ENCODE measurements at places on chromosomes 6 and 20.

DNA sequence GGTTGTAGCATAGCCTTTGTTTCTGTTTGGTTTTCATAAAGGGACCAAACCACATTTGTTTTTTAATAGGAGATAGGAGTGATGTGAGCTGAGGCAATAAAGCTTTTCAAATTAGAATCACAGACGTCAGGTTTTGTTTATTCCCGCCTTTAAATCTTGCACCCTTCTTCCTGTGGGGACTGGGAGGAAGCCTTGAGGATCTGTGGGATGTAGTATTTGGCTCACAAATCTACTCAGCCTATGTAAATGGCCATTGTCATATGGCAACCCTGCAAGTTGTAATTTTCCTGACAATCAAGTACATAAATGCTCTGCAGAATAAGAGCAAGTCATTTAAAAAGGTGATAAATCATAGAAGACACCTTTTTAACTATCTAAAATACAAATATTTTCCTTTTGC, 110.4 kb downstream of the ADGRG6 start:
- no peak for DNase-seq

DNA sequence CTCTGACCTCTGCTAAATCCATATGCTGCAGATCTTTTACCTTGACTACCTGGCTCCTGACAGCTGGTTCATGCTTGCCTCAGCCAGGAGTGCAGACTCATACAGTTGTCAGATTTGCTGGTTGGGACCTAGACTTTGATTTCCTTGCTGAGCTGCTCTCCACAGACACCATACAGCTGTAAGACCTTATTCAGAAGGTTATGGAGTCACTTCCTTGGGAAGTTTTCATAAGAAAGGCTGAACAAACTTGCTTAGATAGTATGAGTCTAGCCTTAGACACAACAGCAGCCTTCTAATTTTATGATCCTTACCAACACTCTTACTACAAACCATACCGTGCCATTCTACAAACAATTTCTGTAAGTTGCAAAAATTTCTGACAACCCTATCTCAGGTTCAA, 102.9 kb downstream of the EDN1 start:
- DNase-seq = no peak

DNA sequence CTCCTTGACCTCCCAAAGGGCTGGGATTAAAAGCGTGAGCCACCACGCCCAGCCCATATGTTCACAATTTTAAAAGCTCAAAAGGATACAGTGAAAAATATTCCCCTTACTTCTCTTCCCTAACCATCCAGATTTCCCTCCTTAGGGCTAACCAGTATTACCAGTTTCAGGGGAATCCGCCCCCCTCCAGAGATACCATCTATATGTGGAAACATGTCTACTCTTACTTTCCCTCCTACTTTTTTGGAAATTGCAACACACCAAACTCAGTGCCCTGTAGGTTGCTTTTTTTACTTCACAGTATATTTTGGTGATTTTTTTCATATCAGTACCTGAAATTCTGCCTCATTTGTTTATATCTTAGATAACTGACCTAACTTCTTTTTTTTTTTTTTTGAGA, 6.9 kb upstream of the RPL10A start:
- no peak for DNase-seq

DNA sequence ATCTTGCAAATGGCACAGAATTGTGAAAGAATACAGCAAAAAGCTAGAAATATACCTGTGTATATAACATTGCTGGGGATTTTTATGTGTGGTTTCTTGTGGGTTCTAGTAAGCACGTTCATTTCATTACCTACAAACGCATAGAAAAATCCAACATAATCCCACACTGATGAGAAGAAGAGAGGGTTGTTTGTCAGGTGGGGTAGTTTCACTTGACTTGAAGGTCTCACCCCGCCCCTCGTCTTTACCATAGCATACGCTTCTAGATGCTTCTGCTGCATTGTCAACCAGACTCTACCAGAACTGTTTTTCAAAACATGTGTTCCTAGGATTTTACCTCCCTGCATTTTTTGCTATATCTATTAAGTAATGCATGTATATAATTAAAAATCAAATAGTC, 284.1 kb upstream of the TAB2 start:
- DNase-seq = no peak

- no peak for DNase-seq
Measured at GRCh38 chr6:6592826-6593475, 4.4 kb downstream of the LY86 start.

DNA sequence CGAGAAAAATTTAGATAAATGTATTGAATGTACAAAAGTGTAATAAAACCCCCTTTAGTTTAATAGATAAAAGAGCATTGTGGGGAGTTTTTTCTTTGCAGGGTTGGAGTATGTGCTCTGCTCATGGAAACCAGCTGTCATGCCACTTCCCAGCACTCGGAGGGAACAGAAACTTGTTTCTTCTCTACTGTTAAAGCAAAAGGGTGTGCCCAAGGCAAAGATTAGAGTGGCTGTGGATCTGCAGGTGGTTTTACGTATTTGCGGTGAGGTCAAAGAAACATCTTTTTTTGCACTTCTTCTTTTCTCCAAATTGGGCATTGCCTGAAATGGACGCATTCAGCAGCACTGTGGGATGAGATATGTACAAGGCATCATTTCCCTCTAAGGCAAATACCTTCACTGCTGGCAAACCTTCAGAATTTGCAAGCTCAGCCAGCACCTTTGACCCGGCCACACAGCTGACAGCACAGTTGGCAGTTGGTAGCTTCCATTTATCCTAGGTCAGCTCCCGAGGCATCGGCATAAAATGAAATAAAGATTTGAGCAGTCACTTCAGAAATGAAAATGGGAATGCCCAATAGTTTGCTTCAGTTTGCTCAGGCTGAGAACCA, 178.4 kb upstream of the EYA4 start:
- no peak for DNase-seq

- no peak for DNase-seq
Measured at GRCh38 chr6:136873748-136874147, 48.4 kb upstream of the SLC35D3 start.

DNA sequence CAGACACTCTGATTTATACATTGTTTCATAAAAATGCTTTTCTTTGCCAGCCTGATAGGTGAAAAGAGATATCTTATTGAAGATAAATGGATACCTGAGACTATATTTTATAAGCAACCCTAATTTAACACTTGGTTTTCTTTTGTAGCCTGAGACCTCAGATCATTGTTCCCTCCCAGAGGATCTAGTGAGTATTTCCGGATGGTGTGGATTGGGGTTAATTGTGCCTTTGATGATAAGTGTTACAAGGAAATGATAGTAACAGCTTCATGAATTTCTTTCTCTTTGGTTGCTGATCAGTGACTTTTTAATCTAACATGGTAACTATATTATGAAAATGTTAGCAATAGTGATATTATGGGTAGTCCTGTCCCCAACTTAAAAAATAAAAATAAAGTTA, 30.4 kb downstream of the KDM1B start:
- no peak for DNase-seq

DNA sequence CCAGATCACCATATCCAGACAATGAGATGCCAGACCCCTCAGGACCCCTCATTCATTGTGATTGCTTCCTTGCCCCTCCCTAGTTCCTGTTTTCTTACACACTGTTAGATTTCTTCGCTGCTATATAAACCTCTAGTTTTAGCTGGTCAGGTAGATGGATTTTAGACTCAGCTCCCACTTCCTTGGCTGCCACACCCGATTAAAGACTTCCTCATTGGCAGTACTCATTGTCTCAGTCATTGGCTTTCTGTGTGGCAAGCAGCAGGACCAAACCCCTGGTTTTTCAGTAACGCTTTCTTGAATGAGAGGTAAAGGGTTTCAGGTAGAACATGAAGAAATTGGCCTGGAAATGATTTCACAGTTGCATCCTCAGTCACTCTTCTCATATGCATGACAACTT, 47.9 kb downstream of the QRSL1 start:
- DNase-seq = no peak

- no peak for DNase-seq
Measured at GRCh38 chr20:50510706-50511542, 741 bp downstream of the PTPN1 start.

DNA sequence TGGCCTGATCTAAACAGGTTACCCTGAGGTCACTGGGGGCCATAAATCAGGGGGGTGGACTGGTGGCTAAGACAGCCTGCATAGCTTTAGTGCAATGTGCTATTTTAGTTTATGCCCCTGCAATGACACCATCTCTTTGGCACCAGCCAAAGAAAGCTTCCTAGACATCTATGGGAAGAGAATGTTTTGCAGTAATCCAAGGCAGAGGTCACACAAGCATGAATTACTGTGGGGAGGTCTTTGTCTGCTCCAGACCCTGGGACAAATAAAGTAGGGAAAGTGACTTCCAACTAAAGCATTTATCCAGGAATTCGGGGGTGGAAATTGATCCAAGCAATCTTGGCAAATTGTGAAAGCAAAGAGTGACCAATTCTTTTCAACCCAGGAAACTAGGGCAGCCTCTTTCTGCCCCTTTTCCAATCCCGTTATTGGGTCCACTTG, 5.3 kb downstream of the RIPOR2 start:
- DNase-seq = no peak

DNA sequence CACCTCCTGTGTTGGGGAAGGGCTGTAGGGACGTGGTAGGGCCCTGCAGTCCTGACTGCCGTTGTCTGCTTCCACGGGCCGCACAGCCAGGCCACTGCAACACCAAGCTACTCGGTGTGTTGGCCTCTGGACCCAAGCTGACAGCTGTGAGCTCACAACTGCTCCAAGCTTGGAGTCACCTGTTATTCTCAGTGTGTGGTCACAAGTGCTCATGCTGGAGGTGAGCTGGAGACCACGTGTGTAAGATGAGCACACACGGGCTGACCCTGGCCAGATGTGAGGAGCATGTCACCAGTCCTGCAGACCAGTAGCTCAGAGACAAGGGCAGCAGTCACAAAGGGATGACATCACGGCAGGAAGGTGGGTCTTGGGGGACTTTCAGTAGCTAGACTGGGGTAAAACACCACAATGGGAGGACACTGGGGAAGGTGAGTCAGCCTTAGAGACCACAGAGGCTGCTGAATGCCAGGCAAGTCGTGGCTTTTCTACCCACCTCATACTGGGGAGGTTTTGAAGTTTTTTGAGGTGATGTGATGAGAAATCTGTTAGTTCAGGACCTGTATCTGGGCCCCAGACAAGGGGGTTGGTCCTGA, 87.3 kb downstream of the FAM120B start:
- no peak for DNase-seq

DNA sequence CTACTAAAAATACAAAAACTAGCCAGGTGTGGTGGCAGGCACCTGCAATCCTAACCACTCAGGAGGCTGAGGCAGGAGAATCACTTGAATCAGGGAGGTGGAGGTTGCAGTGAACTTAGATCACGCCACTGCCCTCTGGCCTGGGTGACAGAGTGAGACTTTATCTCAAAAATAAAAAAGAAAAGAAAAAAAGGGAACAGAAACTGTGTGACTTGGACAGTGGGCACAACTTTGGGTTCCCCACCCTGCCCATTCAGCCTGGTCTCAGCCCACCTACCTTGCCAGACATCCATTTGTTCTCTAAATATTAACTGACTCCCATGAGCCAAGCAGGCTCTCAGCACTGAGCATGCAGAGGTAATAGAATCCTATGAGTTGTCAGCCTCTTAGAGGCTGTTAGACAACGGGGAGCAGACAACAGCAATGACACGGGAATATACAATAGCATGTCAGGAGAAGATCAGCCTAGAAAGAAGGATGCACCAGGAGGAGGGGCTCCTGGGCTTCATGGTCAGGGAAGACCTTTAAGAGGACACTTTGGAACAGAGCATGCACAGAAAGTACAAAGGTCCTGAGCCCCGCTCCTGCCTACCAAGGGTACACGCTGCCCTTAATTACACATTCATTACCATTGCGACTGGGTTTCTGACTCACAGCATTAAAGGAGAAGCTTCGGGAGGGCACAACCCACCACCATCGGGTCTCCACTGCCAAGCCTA, 20.0 kb downstream of the FAM209B start:
- no peak for DNase-seq

DNA sequence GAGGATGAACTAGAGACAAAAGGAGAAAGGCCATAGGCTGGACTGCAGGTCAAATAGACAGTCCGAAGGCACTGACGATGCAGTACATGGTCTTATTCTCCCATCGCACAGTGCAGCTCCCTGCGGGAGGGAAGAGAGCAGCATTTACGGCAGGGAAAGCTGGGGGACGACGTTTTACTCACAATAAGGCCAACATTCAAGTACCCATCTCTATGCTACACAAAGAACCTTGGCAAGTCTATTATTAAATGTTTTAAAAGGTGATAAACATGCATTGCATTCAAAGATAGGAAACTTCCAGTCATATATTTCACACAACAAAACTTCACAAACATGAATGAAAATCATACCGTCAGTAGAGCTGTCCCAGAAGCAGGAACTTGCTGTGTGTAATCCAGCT, 7.8 kb downstream of the DYNLT1 start:
- DNase-seq = no peak

DNA sequence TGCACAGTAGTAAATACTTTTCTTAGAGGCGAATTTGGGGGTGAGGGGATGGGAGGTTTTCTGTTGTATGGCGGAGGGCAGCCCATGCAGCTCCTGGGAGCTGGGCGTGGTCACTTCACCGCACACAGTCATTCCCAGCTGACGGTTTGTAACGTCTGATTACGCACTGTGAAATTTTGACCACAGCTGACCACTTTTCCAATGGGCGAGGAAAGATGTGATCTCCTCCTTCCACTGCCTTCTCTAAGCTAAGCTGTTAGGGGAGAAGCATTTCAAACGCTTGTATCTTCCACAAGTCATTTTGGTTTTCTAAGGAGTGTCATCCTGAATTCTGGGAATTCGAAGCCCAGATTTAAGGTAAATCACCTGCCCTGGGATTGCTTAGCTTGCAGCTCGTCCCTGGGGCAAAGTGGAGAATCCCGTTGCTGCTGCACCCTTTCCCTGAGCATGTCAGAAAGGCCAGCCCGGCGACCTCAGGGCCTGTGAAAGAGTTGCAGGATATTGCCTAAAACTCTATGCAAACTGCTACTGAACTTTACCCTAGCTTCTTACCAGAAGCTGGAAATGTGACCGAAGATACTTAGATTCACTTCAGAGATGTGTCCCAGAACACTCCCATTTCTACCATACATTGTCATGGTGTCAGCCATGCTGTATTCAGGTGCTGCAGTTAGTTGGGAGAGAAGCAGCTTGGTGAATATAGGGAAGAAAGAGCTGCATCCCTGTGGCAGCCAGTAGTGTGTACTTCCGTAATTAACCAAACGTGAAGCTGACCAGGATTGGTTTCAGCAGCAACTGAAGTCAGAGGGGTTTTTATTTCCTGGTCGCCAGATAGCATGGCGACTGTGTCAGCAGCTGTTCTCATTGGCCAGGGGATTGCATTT, 58.9 kb downstream of the RREB1 start:
- no peak for DNase-seq

GRCh38 chr20:48583171-48583570, 244.6 kb downstream of the PREX1 start:
- DNase-seq = no peak

GRCh38 chr20:49982346-49983122, at the start of gene SNAI1:
Gene SNAI1 (plus strand): TSS chr20:49982980. CDS start chr20:49983060, 80 bp downstream.
- peak; percentile 91 for DNase-seq

DNA sequence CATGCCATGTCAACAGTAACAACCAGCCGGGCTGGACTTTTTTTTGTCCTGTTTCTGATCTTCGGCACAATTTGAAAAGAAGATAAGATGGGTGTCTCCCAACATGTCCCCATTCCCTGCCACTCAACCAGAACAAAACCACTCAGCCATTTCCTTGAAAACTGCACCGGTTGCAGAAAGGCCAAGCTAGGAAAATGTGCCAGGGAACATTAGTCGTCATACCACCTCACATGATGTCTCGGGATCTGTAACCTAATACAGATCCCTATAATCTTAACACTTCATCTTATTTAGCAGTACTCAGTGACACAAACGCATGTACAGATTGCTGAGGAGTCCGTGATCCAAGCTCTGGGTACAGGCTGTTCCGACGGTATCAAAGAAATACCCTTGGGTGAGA, 46.5 kb downstream of the ALDH8A1 start:
- no peak for DNase-seq
